Right renal pelvis (tissue), 4 donors: ENCODE measurements at places on chromosomes 7 and 10.

DNA sequence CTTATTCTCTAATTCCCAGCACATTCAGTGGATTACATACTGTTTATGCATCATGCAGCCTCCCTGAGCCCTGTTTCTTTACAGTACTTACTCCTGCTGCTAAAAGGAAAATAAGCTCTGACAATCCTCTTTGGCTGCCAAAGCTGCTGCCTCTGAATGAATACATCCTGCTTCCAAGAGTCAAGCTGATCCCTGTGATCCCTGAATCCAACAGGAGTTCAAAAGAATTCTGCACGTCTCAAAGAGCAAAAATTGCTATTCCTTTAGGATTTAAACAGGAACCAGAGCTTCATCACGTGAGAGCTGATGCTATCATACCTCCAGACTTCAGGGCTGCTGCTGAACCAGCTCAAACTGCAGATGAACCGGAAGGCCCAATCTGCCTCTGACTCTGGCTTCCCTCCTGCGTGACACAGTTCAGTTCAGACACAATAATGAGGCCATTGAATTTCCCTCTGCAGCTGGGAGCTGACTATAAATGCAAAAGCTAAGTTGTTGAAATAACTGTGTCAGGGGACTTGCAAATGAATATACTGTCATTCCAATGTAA, 851.0 kb upstream of the PHF14 start:
- peak; percentile 33 for DNase-seq

DNA sequence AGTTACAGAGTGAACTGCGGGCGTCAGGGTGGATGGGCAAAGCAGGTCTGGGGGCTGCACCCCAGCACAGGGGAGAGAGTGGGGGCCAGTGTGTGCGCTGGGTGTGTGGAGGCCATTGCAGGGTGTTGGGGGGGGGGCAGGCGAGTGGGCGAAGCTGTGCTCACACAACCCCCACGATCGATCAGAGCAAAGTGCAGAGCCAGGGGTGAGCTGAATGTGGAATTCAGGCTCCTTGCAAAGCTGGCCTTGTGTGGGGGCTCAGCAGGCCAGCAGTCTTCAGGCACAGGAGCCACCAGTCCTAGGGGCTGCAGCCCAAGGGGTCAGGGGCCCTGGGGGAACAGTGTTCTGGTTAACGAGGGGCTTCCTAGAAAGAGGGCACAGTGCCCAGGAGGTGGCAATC, 862 bp upstream of the SHH start:
- DNase-seq, result no peak

DNA sequence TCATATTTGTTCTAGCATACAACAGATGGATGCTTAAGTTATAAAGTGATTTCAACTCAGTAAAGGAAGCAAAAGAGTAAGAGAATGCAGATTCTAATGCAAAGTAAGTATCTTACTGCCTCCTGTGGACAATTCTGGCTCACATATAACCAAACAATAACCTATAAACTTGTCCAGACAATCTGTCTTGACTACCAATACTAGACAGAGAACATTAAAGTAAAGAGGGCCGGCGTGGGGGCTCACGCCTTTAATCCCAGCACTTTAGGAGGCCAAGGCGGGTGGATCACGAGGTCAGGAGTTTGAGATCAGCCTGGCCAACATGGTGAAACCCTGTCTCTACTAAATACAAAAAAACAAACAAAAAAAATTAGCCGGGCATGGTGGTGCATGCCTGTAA, 329.3 kb downstream of the CACNA2D1 start:
- DNase-seq, result no peak

- DNase-seq, result no peak
Observed at GRCh38 chr7:19677180-19677579, 31.7 kb downstream of the POLR1F start.

DNA sequence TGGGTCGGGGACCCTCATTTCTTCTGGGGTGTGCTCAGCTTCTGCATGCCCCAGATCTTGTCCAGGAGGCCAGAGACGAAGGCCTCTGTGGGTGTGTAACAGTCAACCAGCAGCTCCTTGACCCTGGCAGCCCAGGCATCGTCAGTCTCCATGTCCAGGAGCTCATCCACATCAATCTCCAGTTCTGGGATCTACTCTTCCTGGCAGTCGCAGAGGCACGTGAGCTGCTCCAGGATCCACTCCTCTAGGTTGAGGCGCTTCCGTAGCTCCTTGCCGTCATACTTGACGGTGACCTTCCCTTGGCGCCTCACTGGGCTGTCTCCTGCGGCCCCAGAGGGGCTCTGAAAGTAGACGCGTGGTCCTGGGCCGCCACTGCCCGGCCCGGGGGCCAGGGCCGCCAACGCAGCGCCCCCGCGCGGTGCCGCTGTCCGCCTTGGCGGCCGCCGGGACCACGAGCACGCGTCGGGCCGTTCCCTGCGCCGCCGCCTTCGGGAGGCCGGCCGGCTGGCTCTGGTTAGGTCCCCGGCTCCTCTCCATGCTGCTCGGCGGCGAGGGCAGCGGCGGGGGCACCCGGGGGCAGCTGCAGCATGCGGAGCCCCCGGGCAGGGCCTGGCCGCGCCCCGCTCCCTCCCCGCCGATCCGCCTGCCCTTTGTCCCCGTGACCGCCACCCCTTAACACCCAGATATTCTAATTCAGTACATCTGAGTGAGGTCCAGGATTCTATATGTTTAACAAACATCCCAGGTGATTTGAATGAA, 170.5 kb downstream of the SEPTIN7 start:
- no peak for DNase-seq
